ENCODE measurements at places on chromosomes 1 and 21. TPM values are rescaled to one million over a fixed set of nuclear protein-coding genes. Genes with fewer than 3 reads are reported as not detected.

The FMO5 gene
- total RNA-seq: 29.0 TPM

The FAM72B gene
- total RNA-seq: 1.1 TPM

The HHIPL2 gene
- 0.58 TPM for total RNA-seq

The GJA4 gene
- total RNA-seq: 26.1 TPM

DNA sequence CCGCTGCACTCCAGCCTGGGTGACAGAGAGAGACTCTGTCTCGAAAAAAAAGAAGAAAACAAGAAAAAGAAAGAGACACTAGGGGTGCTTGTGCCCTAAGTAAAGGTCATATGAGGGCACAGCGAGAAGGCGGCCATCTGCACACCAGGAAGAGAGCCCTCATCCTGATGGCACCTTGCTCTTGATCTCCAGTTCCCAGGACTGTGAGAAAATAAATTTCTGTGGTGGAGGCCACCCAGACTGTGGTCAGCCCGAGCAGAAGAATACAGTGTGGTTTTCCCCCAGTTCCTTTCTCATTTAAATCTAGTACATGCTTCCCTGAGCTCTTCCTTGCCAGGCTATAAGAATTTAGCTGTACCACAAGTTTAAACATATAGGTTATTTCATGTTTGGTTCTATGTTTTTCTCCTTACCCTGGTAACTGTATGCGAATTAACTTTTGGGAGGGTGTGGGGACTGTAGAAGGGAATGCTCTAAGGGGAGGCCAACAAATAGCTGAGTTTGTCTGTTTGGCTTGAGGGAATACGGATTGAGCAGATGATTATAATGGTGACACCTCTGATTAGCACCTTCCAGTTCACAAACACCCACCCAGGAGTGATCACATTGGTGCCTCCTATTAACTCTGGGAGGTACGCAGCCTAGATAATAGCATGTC, 119.6 kb upstream of the ERRFI1 start:
- no peak for DNase-seq
- H3K27me3 ChIP-seq: no peaks in the 10 kb centered on the region
- H3K4me1 ChIP-seq: no peaks in the 10 kb centered on the region

DNA sequence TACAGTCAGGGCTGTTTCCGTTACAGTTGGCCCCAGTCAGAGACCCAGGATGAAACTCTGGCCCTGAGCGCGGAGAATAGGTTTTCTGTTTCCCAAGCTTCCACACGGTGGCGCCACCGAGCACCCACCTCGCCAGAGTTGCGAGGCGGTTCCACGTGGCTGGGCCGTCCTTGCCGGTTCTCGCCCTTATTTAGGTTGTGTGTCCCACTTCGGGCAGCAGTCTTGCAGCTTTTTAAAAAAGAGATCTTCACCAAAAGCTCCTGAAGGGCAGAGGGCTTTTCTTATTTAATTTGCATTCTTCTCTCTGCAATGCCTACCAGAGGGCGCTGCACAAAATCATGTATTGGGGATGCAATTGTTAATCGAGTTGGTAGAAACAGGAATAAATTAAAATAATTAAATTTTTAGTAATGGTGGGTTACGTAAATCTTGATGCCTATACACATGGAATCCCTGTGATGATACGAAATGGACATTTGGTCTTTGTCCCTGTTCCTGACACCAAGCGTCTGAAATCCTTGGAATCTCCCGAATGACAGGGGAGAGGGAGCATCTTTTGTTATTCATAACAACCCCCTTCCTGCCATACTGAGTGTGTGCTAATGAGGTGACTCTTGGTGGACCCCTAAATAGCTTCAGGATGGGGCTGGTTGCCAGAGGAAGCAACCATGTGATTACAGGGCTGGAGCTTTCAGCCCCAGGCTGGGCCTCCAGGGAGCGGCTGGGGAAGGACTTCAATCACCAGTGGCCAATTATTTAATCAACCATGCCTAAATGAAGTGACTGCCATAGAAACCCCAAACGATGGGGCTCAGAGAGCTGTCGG, 5.6 kb upstream of the S100A7 start:
- H3K36me3 ChIP-seq: no peaks in the 10 kb centered on the region
- no peak overlapping the region for H3K4me3 ChIP-seq
- H3K27ac ChIP-seq: no peak overlapping the region
- no peak for DNase-seq

DNA sequence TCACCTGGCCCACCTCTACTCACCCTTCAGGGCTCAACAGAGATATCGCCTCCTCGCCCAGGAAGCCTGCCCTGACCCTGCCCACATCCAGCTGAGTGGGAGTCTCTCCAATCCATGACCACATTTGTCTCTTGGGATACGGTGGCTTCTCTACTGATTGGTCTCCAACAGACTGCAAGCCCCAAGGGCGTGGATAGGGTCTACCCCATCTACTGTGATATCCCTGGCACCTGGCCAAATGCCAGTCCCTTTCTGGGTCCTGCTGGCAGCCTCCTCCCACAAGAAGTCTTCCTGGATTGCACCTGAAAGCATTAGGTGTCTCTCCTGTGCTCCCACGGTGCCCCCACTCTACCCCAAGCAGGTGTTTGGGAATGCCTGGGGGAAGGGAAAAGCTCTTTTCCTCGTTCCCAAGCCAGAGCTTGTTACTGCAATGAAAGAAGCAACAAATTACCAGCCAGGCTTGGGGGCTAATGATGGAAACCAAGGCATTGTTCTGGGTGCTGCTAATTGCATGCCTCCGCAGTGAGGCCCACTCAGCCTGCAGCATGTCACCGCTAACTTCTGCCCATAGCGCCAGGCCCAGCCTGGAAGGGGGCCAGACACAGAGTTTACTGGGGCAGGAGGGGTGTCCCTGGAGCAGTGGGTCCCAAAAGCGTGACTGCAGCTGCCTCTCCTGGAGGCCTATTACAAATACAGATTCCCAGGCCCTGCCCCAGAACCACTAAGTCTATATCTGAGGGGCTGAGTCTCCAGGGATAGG, 90.7 kb upstream of the IFFO2 start:
- DNase-seq: no peak
- H3K4me1 ChIP-seq: no peaks in the 10 kb centered on the region
- no peak overlapping the region for H3K4me3 ChIP-seq
- no peaks in the 10 kb centered on the region for H3K36me3 ChIP-seq
- no peak overlapping the region for H3K27ac ChIP-seq

DNA sequence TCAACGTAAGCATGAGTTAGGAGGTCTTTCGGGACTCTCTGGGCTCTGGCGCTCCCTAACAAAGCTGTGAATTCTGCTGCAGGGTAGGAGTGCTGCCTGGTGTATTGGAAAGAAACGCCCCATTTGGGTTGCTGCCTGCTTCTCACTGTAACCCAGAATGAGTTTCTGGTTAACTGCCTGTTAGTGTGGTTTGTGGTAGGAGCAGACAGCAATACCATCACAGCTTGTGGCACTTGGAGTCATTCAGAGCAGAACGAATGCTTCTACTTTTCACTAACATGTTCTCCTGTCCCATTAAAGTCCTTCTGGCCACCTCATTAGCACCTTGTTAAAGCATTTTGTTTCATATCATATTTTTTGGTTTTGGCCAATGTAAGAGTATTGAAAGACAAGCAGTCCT, 18.1 kb downstream of the MAP3K7CL start:
- no peak for DNase-seq
- no peaks in the 10 kb centered on the region for H3K36me3 ChIP-seq
- no peaks in the 10 kb centered on the region for H3K4me1 ChIP-seq
- no peak overlapping the region for H3K27ac ChIP-seq
- no peaks in the 10 kb centered on the region for H3K27me3 ChIP-seq
- no peak overlapping the region for H3K4me3 ChIP-seq

DNA sequence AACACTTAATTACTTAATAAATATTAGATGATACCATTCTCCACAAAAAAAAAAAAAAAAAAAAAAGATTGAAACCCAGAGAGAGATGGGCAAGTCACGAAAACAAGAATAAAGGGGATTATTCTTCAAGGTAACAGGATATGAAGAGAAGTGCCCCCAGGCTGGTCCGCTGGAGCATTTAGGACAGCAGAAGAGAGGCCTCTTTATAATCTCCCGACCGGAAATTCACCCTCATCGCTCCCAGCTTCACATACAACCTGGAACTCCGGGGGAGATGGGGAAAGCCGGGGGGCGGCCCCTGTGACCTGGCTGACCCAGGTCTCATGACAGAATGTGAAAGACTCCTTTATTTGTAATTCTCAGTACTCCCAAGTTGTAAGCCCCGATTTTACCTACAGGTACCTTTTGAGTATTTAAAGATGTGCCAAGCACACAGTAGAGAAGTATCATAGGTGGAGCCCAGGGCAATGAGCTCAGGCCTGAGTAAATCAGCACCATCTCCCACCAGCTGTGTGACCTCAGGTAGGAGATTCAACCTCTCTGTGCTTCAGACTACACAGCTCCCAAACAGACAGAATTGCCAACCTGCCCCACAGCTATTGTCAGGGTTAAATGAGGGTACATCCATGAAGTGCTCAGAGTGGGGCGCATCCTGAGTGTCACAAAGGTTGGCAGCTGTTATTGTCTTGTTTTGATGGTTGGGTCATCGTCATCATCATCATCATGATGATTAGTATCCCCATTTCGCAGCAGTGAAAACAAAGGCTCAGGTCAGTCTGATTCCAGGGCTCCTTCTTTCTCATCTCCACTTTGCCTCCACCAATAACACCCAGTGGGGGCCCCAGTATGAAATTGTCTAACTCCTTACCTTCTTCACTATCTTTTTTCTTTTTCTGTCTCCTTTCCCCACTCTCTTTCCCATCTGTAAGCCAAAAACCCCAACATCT, 148.4 kb downstream of the PSMG1 start:
- no peaks in the 10 kb centered on the region for H3K27me3 ChIP-seq
- DNase-seq: no peak
- peaks cover 9% of the 10 kb centered on the region for H3K4me1 ChIP-seq
- H3K4me3 ChIP-seq: no peak overlapping the region
- H3K27ac ChIP-seq: peak overlapping the region; percentile 24
- H3K36me3 ChIP-seq: no peaks in the 10 kb centered on the region

DNA sequence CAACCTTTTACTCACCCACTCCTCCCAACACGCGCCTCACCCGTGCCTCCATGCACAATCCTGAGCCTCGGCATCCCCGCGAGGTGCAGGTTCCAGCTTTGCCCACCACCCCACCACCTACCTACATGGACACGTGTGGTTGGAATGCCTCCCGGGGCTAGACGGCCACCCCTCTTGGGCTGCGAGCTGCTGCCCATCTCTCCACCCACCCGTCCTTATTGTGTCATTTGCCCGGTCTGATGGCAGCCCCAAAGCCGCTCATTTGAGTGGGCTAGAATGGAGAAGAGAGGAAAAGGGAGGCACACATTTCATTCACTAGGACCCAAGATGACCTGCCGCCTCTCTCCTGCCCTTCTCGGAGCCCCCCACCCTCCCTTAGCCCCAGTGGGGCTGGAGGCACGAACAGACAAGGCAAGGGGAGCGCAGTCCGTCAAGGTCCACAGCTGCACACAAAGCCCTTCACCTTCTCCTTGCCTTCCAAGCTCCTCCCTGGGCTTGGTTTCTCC, 785 bp downstream of the ZNF697 start:
- H3K4me3 ChIP-seq: peak overlapping the region; percentile 77
- peaks cover 25% of the 10 kb centered on the region for H3K4me1 ChIP-seq
- peak overlapping the region; percentile 89 for H3K27ac ChIP-seq
- no peaks in the 10 kb centered on the region for H3K27me3 ChIP-seq
- DNase-seq: peak; percentile 52

GRCh38 chr1:5962265-5963105, 29.7 kb downstream of the NPHP4 start:
- H3K4me3 ChIP-seq: no peak overlapping the region
- no peaks in the 10 kb centered on the region for H3K27me3 ChIP-seq
- no peak for DNase-seq
- H3K27ac ChIP-seq: no peak overlapping the region
- no peaks in the 10 kb centered on the region for H3K4me1 ChIP-seq

DNA sequence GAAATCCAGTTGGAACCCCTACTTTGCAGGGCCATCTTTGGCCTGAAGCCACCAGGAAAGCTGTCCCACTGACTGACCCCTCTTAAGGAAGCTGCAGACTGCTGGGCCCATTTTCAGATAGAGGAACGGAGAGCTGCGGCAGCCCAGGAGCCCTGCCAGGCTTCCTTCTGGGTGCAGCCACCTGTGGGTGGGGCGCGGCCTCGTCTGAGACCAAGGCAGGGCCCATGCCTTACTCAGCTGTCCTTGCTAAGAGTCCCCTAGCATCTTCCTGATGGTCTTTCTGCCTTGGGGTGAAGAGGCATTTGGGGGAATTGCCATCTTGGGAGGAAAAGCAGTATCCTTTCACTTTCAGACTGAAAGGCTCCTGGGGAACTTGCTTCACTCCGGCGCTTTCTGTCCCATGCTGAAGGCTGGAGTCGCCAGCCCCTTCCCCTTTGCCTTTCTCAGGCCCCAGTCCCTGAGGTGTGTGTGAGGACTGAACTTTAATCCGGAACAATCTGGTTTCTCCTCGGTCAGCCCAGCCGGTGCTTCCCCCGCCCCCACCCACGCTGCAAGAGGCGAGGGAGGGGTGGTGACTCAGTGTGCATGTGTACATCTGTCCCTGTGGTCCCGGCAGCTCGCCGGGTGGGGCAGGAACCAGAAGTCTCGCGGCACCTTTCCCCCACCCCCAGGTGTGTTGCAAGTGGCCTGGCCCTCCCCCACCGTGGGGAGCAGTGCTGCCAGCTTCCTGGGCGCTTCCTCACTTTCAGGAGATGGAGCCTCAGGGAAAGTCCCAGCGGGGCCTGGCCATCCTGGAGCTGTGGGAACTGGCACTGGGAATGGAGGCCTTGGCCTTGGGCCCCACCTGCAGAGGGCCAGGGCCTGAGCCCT, 5.1 kb downstream of the ZC3H12A start:
- H3K27ac ChIP-seq: peak overlapping the region; percentile 94
- H3K4me3 ChIP-seq: peak overlapping the region; percentile 94
- H3K27me3 ChIP-seq: no peaks in the 10 kb centered on the region
- peak; percentile 46 for DNase-seq

GRCh38 chr1:38614861-38615260, 244.7 kb downstream of the RRAGC start:
- no peak overlapping the region for H3K27ac ChIP-seq
- no peaks in the 10 kb centered on the region for H3K36me3 ChIP-seq
- no peak overlapping the region for H3K4me3 ChIP-seq
- H3K27me3 ChIP-seq: peaks cover 29% of the 10 kb centered on the region
- DNase-seq: no peak
- H3K4me1 ChIP-seq: no peaks in the 10 kb centered on the region

DNA sequence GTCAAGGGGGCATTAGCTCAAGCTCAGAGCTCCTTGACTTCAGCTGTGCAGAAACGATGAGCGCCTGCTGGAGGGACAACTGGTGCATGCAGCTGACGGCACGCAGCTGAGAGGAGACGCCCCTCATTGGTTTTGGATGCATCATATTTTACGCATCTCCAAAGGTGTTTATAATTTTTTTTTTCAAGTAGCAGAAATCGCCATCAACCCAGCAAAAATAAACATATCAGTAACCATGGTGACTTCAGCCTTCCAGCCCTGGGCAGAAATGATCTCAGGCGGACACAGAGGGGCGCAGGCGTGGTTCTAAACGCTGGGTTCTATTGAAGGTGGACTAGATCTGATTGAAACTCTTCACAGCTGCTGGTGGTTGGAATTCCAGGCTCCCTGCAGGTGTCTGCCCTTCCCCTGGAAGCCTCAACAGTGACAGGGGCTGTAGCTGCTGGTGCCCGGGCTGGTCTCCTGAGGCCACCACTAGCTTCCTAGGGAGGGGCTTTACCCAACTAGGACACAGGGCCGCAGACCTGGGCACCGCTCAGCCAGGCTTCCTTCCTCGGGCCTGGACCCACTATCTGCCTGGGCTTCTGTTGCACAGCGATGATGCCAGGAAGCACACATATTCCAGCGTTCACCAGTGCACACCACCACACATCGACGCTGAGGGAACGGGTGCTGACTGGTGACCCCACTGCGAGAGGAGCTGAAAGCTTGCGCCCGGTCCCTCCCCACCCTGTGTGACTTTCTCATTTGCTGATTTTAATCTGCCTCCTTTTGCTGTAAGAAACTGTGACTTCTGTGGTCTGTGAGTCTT, 63.7 kb upstream of the ABCG1 start:
- no peak overlapping the region for H3K27ac ChIP-seq
- peaks cover 11% of the 10 kb centered on the region for H3K4me1 ChIP-seq
- no peak overlapping the region for H3K4me3 ChIP-seq
